ENCODE measurements at places on chromosomes 2 and 18.
A peak's percentile ranks its signal among the peaks of the same experiment; 100 is the strongest.

GRCh38 chr2:203934041-203934492 is 2.5 kb upstream of the ICOS start:
- no peak for DNase-seq

DNA sequence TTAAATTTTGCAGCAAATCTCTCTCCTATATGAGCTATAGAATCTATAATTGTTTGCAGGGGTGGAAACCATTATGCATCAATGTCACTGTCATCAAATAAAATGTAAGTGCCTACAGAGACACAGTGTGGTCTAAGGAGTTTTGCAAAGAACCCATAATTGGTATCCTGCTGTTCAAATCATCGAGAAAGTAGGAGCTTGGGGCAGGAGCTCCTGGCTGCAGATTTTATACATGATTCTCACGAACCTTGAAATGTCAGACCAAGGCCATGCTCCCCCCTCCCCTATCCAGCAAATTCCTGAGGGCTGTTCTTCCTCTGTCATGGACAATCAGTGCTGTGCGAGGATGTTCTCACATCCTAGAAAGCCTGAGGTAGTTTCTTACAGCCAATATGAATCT is 119.5 kb upstream of the CYRIA start:
- no peak for DNase-seq

GRCh38 chr18:77054288-77054605 is 78.3 kb downstream of the MBP start:
- no peak for DNase-seq

- no peak for DNase-seq
Observed at GRCh38 chr2:34337735-34338134, 738.6 kb upstream of the FAM98A start.

DNA sequence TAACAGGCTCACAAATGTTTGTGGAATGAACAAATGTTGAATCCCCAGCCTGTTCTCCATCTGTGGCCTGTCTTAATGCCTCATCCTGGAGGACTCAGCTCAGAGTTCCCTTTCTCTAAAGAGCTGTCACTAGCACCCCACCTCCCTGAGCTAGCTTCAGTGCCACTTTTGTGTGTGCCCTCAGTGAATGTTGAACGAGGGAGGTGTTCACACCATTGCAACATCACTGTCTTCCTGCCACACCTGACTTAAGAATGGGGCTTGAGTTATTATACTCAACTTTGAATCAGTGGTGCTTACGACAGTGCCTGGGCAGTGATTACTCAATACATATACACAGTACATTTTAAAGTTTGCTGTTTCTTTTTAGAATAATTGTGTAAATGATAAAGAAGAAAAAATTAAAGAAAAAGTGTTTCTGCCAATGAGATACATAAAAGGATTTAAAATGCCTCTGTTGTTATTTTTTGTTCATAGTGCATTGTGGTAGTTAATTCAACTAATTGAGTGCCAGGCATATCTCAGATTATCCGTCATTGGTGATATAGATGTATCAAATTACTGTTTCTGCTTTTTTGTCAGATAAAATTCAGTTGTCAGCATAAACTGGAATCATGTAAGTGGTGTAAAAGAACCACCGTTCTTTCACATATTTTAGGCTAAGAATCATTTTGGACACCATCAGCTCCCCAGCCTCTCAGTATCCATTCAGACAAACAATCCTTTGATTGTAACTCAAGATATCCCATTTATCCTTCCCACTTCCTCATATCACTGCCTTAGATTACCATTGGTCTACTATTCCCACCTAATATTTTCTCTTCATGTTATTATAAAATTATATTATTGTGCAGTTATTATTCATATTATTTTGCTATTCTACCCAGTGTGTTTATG is 304.7 kb downstream of the PTPRM start:
- peak; percentile 28 for DNase-seq

DNA sequence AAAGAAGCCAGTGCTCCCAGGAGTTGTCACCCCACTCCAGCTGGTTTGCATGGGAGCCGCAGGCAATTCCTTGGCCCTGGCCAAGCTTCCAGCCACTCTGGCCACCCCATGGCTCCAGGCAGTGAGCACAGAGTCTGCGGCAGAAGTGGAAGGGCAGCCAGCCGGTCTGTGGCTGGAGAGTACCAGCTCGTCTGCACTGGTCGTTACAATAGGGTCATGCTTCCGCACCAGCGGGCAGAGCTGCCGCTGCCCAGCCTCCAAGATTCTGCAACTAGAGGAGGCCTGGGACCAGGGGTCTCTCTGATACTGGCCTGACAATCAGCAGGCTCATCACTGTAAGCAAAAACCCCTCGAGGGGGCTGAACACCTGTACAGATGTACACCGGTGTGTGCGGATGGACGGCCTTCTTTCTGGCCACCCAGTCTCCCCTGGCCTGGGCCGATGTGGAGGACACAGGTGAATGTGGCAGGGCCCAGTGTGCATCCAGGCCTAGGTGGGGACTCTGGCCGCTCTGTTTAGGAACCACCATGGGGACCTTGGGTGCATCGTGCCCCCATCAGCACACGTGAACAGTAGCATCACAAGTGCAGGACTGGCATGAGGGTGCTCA is 51.9 kb upstream of the ODC1 start:
- DNase-seq: no peak

DNA sequence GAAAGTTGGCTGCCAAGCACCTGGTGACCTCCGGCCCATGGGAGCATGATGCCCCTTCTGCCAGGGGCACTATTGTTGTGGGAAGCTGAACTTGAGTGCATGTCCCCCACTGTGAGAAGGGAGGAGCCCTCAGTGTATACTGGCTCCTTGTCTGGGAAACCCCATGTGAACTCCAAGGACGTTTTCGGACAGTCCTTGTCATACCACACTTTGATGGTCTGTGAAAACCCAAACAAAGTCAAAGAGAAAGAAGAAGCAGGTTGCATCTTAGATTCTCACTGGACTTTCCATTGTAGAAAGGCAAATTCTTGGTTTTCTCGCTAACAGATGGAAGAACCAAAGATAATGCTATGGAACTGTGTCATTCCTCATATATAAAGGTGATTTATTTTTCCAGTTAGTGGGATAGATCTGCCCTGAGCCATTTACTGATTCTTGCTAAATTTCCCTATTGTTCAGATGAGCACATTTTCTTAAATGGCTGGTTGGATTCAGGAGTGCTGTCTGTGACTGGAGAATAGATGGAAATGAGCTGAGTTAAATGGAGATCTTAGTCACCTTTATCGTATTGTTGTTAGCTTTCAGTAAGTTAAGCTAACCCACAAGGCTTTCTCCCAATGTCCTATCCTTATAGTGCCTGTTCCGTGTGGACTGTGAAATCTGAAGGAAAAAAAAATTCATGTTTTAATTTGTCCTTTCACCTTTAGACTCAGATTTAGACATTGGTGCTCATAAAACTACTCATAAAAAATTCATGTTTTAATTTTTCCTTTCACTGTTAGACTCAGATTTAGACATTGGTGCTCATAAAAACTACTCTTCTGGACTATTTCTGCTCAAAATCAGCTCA is 166.6 kb downstream of the ACTR3 start:
- DNase-seq: no peak

DNA sequence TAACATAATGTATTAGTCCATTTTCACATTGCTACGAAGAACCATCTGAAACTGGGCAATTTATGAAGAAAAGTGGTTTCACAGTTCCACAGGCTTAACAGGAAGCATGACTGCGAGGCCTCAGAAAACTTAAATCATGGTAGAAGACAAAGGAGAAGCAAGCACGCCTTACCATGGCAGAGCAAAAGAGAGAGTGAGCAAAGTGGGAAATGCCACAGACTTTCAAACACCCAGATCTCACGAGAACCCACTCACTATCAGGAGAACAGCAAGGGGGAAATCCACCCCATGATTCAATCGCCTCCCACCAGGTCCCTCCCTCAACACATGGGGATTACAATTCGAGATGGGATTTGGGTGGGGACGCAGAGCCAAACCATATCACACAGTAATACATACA is 22.5 kb downstream of the PIGN start:
- no peak for DNase-seq

Data from mesenchymal stem cell (in vitro differentiated cells and primary cell).